ENCODE measurements at places on chromosomes 12 and 14.

DNA sequence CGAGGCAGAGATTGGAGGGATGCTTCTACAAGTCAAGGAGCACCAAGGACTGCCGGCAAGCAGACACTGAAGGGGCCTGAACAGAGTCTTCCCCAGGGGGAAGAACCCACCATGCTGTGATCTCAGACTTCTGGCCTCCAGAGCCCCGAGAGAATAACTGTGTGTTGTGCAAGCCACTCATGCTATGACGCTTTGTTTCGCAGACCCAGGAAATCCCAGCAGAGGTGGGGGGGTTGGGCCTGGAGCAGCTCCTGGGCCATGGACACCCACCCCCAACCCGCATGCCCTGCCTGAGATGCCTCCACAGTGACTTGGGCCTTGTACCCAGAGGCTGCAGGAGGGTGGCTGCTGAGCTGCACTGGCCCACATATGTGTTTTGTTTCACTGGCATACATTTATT lies 31.2 kb downstream of the ARL6IP4 start:
- no peak for DNase-seq

GRCh38 chr12:110636516-110636915 lies 22.6 kb downstream of the TCTN1 start:
- no peak for DNase-seq

- DNase-seq: peak; percentile 40
Observed at GRCh38 chr12:132593938-132594358, 16.4 kb downstream of the LRCOL1 start.

DNA sequence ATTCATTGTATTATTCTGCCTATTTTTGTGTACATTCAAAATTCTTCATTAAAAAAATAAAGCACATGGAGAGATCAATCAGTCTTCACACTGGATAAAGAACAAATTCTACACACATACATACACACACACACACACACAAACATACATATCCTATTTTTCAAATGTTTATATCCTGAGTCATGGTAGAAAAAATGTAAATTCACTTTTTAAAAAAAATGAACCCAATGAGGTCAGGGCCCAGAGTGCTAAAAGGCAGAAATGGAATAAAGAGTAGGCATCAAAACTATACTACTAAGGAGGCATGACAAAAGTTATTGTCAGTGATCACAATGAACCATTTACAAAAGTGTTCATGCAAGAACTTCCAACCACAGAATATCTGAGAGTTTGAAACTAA lies 17.3 kb downstream of the GALC start:
- DNase-seq: peak; percentile 49

GRCh38 chr12:43396671-43397070 lies 155.3 kb downstream of the ADAMTS20 start:
- no peak for DNase-seq

Data from cardiac fibroblast (primary cell).